ENCODE measurements at places on chromosomes 3 and 15.

DNA sequence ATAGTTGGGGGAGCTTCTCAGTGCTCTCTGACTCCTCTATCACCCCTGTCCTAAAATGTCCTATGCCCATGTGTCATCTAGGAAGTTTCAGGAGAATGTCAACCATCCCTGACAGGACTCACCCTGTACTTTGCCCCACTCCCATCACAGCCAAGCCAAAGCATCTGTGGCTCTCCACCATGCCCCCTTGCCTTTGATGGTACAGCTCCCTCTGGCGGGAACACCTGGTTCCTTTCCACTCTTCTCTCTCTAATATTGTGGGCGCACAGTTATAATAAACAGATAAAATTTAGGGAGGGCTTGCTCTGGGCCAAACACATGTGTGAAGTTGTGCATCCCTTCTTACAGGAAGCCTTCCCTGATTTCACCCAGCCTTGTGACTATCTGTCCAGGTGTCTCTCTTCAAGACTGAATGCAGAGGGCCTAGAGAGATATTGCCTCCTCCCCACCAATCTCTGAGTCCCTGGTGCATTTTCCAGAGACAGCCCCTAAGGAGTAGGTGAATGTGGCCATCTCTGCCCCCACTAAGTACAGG is 62.8 kb downstream of the ISG20 start:
- DNase-seq: peak; percentile 6

DNA sequence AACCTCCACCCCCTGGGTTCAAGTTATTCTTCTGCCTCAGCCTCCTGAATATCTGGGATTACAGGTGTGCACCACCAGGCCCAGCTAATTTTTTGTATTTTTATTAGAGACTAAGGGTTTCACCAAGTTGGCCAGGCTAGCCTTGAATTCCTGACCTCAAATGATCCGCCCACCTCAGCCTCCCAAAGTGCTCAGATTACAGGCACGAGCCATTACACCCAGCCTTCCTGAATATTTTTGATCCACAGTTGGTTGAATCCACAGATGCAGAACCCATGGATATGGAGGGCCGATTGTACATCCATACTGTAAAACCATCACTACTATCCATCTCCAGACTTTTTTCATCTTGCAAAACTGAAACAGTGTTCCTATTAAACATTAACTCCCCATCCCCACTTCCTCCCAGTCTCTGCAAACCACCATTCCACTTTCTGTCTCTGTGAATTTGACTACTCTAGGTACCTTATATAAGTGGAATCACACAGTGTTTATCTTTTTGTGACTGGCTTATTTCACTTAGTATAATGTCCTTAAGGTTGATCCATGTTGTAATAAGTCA is 8.2 kb upstream of the TMEM62 start:
- DNase-seq: no peak

DNA sequence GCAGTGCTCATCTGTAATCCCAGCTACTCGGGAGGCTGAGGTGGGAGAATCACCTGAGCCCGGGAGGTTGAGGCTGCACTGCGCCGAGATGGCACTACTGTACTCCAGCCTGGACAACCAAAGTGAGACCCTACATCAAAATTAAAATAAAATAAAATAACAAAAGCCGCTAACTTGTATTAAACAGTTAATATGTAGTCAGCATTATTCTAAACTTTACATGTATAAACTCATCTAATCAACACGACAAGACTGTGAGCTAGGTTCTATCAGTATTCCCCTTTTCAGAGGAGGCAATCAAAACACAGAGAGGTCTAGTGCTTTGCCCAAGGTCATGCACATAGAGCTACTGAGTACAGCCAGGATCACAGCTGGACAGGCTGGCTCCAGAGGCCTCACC is 111.7 kb upstream of the LINGO1 start:
- no peak for DNase-seq

- DNase-seq: no peak
Observed at GRCh38 chr15:55133972-55134371, 62.8 kb downstream of the RSL24D1 start.

GRCh38 chr15:77181305-77182074 is 110.6 kb upstream of the TSPAN3 start:
- no peak for DNase-seq

- DNase-seq: peak; percentile 95
Observed at GRCh38 chr3:136343873-136344555, 93.9 kb downstream of the PCCB start.

DNA sequence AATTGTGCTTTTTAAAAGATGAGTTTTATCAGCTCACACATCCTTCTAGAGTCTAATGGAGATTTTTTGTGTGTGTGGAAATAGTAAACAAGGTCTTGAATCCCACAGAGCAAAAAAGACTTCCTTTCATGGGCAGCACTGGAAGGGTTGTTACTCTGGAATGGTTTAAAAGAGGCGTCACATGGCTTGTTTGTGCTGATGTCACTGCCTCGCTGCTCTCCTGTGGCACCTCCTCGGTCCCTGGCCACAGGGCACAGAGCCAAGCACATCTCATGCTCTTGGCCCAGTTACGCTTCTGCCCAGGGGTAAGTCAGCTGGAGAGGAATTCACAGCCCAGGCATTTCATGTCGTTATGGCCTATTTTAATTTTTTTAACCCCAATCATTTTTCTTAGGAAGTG is 53.2 kb downstream of the PGPEP1L start:
- DNase-seq: peak; percentile 81

DNA sequence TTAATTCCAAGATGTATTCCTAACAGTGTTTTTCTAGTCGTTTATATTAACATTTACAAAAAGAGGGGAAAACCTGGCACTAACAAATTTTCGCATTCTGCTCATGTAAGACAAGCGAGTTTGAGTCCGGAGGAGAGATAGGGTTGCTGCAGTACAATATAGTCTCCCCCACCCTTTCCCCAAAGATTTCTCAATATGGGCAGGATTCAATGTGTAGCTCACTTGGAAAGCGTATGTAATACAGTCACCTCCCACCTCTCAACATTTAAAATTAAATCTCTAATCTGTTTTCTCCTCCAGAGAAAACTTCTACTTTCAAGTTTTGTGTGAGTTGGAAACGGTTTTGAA is 57.9 kb downstream of the CMSS1 start:
- DNase-seq: peak; percentile 85

DNA sequence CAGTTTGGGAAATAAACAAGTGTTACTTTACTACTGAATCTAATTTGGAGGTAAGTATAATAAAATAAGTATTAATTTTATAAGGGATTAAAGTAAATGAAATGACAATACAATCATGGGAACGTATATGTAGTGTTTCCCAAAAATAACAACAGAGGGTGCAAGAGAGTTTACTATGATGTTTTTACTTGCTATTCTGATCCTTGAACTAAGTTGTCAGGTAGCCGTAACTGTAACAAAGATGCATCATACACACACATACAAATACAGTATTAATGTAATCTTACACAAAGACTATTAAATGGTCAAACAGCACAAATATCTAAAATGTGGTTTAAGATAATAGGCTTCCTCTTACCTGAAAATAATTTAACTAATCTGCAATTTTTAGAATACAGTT is 311.4 kb downstream of the TBC1D5 start:
- peak; percentile 53 for DNase-seq

DNA sequence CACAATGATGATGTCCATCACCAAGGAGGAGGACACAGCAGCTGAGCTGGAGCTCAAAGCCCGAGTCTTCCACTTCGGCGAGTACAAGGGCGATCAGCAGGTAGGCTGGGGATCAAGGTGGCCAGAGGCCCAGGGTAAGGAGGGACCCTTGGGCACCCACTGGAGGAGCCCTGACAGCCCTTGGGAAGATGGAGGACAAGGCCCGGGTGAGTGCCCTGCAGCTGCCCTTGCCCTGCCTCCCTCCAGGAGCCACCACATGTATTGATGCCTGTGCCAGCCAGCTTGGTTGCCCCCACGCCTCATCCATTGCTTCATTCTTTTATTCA is 38.4 kb downstream of the CFAP100 start:
- no peak for DNase-seq

DNA sequence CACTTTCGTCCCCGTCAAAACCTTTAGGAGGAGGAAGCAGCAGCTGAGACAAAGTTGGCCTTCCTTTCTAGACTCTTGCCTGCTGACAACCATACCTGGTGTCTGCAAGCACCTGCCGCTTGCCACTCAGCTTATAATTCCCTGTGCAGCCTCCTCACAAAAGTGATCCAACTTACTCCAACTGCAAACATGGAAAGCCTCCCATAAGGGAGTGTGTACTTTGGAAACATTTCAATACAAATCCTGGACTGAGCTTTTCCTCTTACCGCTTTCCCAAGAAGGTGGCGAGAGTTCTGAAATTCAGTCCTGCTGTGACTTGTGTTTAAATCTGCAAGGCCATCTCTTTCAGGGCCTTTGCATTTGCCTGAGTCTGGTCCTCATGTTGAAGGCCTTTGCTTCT is 86.8 kb downstream of the LARS2 start:
- no peak for DNase-seq

DNA sequence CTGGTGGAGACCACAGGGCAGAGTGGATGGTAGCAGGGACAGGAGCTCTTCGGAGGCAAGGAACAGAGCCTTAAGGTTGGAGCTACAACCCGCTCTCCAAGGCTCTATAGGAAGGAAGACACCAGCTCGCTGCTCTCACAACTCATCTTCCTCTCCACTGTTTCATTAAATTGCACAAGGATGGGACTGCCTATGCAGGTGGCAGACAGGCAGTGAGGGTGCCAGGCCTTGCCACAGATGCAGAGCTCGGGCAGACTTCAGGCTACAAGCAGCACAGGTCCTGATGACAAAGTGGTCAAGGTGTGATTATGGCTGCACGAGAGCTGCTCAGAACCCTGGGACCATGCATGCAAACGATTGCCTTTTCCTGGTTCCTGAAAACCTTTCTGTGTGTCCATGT is 144.6 kb downstream of the FOXP1 start:
- no peak for DNase-seq

DNA sequence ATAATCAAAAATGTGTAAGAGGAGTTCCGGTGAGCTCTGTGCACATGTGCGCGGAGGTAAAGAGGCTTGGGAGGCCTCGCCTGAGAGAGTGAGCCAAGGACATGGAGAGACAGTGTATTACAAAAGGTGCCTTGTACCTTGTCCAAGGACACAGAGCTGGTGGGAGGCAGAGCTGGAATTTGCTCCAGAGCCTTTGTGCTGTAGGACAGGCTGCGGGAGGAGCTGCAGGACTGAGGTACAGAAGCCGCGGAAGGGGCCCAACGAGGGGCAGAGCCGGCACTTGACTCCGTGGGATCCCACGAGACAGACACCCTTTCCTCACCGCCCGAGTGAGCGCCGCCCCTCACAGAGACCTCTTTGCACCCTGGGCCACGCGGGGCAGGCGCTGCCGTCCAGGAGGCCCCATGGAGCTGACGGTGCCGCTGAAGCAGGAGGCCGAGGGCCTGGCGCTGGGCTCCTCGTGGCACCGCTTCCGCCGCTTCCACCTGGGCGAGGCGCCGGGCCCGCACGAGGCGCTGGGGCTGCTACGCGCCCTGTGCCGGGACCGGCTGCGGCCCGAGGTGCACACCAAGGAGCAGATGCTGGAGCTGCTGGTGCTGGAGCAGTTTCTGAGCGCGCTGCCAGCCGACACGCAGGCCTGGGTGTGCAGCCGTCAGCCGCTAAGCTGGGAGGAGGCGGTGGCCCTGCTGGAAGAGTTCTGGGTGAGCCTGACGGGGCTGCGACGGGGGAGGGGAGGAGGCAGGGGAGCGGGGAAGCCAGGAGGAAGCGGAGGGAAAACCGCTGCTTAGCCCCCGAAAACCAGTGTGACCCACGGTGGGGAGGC is 68.7 kb downstream of the SLTM start:
- DNase-seq: peak; percentile 63

DNA sequence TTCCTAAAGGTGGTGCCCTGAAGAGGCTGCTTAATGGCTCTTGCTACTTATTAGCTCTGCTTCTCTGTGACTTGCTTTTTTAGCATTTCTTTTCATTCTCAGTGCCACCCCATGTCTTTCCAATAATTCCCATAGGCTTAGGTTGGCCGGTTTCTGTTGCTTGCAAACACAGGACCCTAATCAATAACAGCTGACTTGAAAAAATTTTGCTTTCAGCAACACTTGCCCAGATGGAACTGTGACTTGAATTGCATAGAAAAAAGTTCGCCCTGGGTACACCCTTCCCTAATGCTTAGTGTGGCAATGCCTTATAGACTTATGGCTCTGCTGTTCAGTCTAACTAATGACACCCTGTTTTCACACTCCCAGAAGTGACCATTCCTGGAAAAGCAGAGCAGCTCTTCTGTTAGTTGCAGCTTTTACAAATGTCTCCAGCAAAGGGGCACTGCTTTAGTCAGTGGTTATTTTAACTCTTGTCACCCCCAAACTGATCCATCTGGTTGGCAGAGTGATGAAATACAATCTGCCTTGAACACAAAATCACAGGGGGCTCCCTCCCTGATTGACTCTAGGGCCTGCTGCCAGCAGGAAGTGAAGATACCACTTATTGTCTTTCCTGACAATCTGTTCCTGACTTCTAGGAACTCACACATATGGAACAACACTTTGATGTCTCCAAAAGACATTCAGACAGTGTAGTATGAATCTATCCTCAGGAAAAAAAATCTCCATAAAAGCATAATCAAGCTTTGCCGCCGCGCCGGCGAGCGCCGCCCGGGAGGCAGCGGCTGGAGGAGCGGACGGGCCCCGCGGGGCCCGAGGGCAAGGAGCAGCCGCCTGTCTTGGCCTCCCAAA is 9.7 kb upstream of the SLMAP start:
- no peak for DNase-seq

DNA sequence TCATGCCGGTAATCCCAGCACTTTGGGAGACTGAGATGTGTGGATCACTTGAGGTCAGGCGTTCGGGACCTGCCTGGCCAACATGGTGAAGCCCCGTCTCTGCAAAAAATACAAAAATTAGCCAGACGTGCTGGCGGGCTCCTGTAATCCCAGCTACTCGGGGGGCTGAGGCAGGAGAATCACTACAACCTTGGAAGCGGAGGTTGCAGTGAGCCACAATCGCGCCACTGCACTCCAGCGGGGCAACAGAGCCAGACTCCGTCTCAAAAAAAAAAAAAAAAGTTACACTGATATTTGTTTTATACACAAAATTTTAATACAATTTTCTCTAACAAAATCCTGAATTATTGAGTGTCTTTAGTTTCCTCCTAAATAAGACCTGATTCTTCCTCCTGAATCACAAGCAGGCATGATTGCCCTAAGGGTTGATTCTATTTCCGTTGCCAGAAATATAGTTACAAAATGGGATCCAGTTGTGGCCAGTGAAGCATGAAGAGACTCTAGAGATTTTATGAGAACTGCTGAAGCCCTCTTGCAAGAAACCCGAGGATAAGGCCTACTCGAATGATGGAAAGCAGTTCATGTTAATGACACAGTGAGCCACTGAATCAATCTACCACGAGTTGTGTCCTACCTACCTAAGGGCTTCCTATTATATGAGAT is 9.6 kb upstream of the SMARCC1 start:
- DNase-seq: no peak

- DNase-seq: peak; percentile 44
Observed at GRCh38 chr3:182837855-182838454, 44.7 kb downstream of the ATP11B start.
